ENCODE measurements at places on chromosomes 1 and 21.
A peak's percentile ranks its signal among the peaks of the same experiment; 100 is the strongest.

- no peak for DNase-seq
Measured at GRCh38 chr1:39745016-39745670, 6.5 kb downstream of the PPIE start.

DNA sequence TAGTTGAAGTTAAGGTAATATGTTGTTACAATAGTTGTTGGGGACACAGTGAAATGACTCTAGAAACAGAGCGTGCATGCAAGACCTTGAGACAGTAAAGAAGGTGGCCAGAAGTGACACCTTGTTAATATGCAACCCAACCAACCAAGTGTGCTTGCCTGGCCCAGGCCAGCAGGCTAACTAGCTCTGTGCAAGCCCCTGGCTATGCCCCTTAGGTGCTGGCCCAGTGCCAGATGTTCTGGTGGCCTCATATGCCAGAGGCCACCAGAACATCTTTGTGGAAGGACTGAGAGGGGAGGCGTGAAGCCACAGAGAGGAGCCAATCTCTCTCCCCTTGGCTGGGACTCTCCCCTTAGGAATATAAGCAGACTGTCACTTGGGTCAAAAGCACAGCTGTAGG is 111.2 kb upstream of the JUN start:
- DNase-seq = no peak

- peak; percentile 6 for DNase-seq
Measured at GRCh38 chr1:201282931-201283829, at the start of gene PKP1. Gene PKP1 (plus strand): TSS chr1:201283506. CDS start chr1:201283703, 197 bp downstream.

DNA sequence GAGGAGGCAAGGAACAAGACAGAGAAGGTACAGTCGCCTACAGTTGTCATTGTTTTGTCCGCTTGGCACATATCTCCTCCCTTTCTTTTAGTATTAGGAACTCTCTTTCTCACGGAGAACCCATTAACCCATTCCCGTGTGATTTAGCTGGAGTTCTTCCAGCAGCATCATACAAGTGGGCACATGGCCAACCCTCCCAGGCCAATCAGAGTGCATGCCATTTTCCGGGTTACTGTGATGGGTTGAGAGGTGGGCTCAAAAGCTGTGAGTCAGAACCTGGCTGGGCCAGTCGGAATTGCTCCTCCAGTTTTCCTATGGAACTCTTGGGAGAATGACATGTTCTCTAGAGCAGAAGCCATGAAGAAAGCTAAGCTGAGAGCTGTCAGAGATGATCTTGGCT is 83.1 kb upstream of the SOD1 start:
- DNase-seq = no peak

DNA sequence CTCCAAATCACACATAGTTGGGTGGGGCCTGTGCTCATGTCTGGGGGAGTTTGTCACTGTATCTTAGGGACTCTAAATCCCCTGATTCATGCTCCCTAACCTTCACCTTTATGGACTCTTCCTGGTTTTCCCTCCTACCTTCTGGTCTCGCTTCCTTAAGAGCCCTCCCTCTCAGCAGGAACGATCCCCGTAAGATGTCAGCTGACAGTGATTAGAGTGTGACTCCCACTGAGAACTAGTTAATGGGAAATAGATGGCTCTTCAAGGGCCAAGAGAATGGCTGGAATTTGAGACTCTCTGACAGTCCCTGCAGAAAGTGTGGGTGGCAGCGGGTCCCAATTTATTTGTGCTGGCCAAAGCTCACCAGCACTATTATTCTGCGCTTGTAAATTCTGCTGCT is 22.0 kb downstream of the LYPD8 start:
- no peak for DNase-seq

DNA sequence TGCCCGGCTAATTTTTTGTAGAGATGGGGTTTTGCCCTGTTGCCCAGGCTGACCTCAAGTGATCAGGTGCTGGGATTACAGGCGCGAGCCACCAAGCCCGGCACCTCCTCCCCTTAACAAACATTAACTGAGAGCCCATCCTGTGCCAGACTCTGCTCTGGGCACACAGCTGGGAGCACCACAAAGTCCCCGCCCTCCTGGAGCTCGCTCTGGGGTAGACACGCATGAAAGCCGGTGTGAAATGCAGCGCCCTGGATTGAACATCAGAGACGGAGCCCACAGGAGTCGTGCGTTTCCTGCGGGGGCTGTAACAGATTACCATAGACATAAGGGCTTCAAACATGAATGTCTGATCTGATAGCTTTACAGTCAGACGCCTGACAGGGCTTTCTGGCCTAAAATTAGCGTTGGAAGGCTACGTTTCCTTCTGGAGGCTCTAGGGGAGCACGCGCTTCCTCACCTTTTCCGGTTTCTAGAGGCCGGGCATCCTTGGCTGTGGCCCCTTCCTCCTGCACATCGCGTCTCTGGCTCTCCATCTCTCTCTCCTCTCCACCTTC is 14.3 kb downstream of the SLC27A3 start:
- no peak for DNase-seq

DNA sequence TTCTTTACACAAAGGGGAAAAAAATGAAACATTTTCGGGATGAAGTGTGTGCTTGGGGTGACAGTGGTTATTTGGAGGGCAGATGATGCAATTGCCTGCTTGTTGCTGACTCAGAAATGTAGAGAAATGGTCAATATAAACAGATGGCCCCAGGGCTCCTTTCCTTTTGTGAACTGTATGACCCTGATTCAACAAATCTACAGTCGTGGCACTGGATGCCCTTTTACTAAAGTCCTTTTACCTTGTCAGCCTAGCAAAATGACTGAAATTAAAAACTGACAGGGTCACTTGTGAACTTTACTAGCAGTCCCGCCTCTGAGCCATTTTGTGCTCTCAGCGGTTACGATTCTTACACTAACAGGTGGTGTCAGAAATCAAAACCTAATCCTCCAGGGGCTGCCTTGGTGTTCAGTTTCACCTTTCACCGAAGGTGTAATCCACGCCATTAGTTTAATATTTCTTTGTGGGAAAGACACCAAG is 49.8 kb downstream of the GREM2 start:
- no peak for DNase-seq

DNA sequence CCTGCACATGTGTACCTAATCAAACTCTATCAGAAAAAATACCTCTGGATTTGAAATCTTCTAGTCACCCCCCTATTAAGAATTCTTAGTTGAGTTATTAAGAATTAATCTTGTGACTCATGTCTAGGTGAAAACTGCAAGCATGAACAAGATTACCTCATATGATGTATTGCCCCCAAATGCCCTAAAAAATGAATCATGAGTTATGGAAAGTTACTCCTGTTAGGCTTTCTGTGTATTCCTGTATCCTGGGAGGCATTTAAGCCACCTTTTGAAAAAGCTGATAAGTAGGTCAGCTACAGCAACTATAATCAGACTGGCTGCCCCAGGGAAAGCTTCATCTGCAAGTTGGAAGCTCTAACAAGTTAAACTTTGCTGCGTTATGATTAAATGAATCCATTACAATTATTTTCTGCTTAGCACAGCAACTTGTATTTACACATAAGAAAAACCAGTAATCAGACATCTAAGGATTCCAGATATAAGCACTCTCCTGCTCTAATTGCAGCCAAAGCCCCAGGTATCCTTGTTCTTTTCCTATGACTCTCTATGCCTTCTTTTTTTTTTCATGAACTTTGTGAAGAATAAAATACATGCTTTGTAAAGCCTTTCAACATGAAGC is 147.7 kb downstream of the NTPCR start:
- no peak for DNase-seq

DNA sequence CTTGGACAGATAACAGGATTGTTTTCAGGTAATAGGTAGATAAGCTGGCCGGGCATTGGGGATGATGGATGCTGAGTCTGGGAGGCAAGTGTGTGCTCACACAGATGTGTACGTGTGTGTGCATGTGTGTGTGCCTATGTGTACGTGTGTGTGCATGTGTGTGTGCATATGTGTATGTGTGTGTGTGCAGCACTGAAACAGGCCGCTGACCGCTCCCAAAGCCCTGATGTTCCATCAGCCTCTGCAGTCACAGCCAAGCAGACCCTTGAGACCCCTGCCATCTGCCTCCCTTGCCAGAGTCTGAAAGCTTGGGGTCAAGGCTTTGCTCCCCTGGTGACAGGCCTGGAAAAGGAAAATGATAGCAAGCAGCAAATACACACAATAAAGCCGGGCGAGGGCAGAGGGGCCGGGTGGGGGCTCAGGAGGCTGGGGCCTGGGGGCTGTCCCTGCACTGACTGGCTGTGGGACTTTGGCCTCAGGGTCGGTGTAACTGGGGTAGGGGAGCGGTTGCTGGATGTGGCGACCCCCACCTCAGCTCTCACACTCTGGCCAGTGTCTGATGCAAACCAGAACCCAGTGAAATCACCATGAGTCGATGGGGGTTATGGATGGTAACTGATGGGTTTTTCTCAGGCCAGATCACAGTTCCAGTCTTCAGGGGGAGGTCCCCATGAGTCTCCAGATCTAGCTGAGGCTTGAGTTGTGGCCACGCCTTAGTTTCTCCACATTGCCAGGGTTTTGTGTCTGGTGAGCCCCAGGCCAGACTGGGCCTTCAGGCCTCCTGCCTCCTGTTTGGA is 9.2 kb upstream of the TNFRSF8 start:
- no peak for DNase-seq

DNA sequence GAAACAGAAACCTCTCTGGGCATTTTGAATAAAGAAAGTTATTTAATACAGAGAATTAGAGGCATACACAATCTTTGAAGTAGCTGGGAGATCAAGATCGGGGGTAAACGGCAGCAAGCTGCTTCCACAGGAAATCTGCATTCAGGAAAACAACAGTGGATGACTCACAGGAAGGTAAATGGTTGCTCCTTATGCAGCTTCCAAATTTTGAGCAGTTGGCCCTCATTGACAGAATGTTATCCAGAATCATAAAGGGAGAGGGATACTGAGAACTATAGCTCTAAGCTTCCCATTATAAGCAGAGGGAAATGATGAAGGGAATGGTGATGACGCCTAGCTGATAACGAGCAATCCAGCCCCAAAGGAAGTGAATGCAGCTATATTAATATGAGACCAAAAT is 28.6 kb downstream of the ZMYND12 start:
- DNase-seq = no peak

GRCh38 chr1:15206418-15207030 is 40.5 kb upstream of the FHAD1 start:
- DNase-seq = no peak

GRCh38 chr1:91790392-91790791 is 95.6 kb downstream of the TGFBR3 start:
- DNase-seq = no peak

- DNase-seq = no peak
Measured at GRCh38 chr1:170739803-170740202, 75.9 kb downstream of the PRRX1 start.

GRCh38 chr1:156337888-156338179 is 258 bp downstream of the CCT3 start:
- no peak for DNase-seq

GRCh38 chr1:61356995-61357394 is 274.6 kb downstream of the NFIA start:
- no peak for DNase-seq

GRCh38 chr1:183318433-183318832 is 99.7 kb downstream of the NMNAT2 start:
- no peak for DNase-seq

DNA sequence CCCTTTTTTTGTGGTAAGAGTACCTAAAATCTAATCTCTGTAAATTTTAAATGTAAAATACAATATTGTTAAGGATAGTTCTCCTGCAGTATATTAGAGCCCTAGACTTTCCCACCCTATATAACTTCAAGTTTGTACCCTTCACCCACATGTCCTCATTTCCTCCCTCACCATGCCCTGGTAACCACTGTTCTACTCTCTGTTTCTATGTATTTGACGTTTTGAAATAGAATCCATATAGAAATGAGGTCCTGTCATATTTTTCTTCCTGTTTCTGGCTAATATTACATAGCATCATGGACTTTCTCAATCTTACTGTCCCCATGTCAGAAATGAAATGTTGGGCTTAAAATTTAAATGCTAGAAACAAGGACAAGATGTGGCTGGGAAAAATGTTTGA is 24.8 kb downstream of the GBP7 start:
- no peak for DNase-seq

DNA sequence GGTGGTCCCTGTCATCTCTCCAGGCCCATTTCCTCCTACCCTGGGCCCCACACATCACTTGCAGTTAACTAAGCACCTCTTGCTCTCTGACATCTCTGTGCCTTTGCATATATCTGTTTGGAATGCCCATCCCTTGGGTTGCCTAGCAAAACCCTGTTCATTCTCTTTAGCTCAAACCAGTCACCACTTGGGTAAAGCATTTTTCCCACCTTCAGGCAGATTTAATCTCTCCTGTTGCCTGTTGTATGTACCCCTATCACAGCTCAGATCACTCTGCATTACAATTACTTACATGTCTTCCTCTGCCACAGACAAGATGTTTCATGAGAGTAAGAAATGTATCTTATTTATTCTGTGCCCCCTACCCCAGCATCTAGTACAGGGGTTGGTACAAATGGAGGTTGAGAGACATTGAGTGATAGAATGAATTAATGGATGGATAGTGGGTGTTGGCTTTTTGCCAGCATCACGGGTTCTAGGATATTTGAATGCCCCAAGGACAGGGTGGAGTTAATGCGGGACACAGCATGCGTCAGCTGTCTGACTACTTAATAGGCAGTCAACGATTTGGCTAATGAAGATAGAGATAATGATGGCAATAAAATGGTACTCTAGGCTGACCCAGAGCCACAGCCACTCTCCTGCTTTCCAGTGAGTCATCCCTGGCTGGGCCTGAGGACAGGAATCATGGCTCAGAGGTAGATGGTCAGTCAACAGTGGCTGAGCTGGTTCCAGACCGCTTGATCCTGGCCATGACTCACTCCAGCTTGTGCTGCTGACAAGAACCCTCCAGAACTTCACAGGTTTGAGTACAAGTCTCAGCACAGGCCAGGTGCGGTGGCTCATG is 6.5 kb downstream of the NR0B2 start:
- no peak for DNase-seq

DNA sequence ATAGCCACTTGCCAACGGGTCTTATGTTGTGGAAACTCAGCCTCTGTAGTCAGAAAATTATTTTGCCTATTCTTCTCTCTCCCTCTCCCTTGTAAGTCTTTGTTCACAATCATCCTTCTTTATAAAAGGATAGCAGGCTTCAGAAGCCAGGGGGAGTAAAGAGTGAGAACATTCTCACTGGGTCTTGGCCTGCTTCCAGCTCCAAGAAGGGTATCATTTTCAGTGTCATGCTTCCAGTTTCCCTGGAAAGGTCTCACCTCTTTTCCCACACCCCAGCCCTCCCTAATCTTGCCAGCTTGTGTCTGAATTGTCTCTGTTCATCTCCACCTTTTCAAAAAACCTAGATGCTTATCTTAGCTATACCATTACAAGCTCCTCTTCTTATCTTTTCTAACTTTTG is 346.2 kb upstream of the LRRC7 start:
- no peak for DNase-seq

GRCh38 chr1:164759144-164759920 is 200.3 kb downstream of the PBX1 start:
- no peak for DNase-seq

- no peak for DNase-seq
Measured at GRCh38 chr1:154191990-154192461, at the start of gene TPM3. Gene TPM3 (minus strand): TSS chr1:154192100. CDS start chr1:154192018, 82 bp downstream.

- DNase-seq = no peak
Measured at GRCh38 chr1:111576547-111576946, 43.0 kb upstream of the RAP1A start.

GRCh38 chr1:228089519-228090380 is 7.2 kb downstream of the ARF1 start:
- DNase-seq = no peak

GRCh38 chr1:30171537-30172298 is 551.7 kb downstream of the MATN1 start:
- DNase-seq = no peak

Data from stimulated activated CD4-positive, alpha-beta T cell treated with anti-CD3 and anti-CD28 coated beads, TNF-alpha, amount 100 ng/mL, for 48 hours (primary cell).